CD14-positive monocyte (primary cell): ENCODE measurements at places on chromosomes 1 and 21.
A peak's percentile ranks its signal among the peaks of the same experiment; 100 is the strongest.

- DNase-seq, result no peak
These were observed 283.6 kb downstream of the NPHP4 start for GRCh38 chr1:5708346-5709245.

DNA sequence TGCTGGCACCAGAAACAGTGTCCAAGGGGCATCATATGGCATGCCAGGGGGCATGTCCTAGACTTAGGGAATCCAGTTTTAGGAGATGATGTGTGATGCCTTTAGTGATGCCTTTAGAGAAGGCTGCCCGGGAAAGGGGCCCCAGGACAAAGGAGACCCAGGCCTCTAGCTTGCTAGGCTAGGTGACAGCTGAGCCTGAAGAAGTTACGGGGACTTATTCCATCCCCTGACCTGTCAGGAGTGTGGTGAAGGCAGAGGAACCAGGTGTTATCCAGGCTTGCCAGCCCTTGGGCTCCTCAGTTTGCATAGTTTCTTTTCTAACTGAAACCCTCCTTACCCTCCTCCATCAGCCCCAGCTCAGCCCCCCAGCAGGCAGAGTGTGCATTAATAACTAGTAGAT is 269.7 kb upstream of the CSF3R start:
- no peak for DNase-seq

DNA sequence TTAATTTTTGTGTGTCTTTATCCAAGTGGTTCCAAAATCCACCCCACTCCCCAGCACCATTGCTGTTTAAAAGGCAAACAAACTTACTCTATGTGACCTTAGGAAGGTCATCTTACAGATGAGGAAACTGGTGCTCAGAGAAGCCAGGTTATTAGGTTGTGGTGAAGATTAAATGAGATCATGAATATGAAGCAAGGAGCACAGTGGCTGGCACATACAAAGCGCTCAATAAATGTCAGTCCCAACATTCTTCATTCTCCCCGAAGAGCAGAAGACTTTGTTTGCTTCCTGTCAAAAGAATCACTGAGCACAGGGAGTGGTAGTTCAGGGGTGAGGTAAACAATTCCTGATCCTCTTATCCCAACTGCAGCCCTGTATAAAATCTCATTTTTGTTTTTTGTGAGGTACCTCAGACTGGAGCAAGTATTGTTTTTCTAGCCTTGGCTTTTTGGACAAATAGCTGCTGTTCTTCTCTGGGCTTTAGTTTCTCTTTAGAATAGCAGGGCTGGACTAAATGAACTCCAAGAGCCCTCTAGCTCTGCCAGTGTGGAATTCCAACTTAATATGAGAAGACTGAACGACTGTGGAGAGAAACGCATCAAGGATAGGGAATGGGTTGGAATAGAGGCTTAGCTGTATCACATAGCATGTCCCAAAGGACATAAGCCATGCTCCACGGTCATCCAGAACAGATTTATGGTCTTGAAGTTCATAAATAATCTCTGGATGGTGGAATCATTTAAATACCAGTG is 455.3 kb upstream of the USP24 start:
- no peak for DNase-seq

DNA sequence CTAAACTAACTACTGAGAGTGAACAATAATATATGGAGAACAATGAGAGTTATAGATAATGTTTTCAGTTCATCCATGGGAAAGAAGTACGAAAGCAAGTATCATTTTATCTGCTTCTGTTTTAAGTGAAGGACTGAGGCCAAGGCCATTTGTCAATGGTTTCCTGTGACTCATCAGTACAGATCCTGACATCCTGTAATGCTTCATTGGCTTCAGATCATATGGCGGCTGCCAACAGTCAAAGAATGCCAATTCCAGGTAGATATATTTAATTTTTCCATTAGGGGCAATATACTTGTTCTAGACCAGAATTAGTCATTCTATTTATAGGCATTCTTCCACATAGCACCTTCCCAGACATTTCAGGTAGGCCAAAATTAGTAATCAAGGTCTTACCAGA is 97.3 kb downstream of the USH2A start:
- no peak for DNase-seq

GRCh38 chr21:39079617-39080016 is 103.6 kb downstream of the PSMG1 start:
- DNase-seq, result peak; percentile 94

DNA sequence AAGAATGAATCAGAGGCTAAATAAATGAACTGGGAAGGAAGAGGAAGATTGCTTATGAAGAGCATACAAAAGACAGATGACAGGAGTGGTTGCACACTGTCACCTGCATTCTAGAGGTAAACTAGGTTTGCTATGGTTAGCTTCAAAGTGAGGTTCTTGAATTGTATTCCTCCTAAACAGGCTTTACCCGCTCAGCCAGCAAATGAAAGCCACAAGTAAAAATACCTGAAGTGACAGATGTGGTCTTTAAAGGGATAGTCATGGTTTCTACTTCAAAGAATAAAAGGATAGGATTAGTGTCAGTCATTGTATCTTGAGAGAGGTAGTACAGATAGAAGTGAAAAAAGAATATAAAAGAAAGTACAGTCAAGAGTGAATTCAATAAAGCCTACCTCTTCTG is 32.4 kb upstream of the PRDX6 start:
- no peak for DNase-seq

- DNase-seq, result peak; percentile 1
These were observed 71.0 kb downstream of the ACTL8 start for GRCh38 chr1:17826165-17826488.

GRCh38 chr1:159959451-159959850 is 5.4 kb upstream of the SLAMF9 start:
- DNase-seq, result no peak

DNA sequence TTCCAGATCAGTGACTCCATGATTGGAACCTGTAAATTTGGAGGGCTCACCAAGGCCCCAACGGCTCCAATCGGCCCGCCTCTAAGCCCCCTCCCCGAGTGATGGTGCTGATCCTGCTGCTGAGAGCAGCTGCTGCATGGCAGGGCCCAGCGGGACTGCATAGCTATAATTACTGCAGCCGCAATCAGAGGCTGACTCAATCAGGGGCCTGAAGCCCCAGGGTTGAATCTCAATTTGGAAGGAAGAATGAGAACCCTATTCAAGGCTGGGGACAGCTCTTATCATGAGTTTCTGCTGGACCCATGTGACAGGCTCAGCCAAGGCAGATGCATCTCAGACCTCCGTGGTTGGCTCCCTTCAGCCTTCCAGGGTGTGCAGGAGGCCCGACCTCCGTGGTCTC is 42.8 kb upstream of the MAGOH start:
- no peak for DNase-seq

- no peak for DNase-seq
These were observed 33.5 kb downstream of the USP24 start for GRCh38 chr1:55181666-55182065.

- DNase-seq, result no peak
These were observed 10.6 kb downstream of the SRSF4 start for GRCh38 chr1:29171089-29171488.

- no peak for DNase-seq
These were observed 22.3 kb upstream of the ZZZ3 start for GRCh38 chr1:77704736-77705135.

- no peak for DNase-seq
These were observed 21.5 kb downstream of the ABCB10 start for GRCh38 chr1:229536982-229537381.

DNA sequence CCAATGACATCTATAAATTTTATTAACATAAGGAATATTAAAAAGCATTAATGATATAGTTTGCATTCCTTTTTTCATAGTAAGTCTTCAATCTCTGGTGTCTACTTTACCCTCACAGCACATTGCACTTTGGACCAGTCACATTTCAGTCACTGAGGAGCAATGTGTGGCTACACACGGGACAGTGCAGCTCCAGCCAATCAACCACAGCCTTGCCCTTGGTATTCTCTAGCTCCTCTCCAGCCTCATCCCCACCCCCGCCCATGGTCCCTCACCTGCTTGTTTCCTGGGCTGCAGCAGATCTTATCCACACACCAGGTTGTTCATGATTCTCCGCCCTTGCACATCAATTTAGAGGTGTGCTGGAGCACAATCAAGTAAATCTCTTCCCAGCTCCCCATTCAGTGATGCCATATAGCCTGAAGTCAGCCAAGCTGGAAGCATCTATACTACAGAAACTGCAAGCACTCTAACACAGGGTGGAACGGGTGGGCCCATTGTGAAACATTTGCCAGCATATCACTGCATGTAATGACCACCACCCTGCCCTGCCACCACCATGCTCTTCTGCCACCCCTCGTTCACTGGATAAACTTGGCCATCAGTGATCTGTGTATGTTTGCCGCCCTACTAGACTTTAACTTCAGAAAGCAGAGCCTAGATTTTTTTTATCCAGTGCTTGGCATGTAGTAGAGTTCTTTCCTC is 93.0 kb upstream of the SLC44A3 start:
- DNase-seq, result no peak

DNA sequence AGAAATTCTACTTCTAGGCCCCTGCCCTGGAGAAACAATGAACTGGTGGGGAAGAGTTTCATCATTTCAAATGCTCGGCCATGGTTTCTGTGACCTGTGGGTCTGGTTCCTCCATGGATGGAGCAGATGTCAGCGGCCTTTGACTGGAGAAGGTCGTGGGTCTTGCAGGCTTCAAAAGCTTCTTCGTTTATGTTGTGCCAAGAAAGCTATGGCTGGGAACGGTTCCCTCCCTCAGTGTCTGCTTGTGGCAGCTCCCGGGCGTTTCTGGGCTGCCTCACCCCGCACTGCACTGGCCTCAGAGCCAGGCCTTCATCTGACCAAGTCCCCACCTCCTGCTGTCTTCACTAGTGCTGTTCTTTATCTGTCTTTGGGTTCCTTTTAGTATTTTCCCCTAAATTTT is 46.4 kb upstream of the POFUT2 start:
- no peak for DNase-seq

GRCh38 chr1:98429965-98430443 is 231.5 kb upstream of the SNX7 start:
- no peak for DNase-seq

- no peak for DNase-seq
These were observed 51.1 kb upstream of the RGS21 start for GRCh38 chr1:192265516-192266173.

- DNase-seq, result no peak
These were observed 39.6 kb upstream of the GPR52 start for GRCh38 chr1:174408146-174408545.

DNA sequence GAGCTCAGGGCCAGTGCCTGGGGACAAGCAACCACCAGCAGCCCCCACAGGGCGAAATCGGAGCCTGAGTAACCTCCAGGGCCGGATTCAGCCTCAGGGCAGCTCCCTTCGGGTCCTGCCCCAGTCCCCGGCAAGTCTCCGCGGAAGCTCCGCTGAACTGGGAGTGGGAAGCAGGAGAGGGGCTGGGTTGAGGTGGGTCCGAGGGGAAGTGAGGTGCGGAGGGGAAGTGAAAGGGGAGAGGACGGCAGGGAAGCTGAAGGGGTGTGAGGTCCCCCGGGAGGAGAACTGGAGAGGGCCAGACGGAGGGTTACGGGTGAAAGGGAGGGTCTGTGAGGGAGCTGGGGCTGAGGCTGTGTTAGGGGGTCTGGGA is 560 bp downstream of the PADI2 start:
- DNase-seq, result peak; percentile 28

- DNase-seq, result no peak
These were observed 89.8 kb downstream of the ITPKB start for GRCh38 chr1:226649244-226649643.
